Left ventricle myocardium superior (tissue), 1 donor: ENCODE measurements at places on chromosomes 16 and 17. TPM values are rescaled to one million over a fixed set of nuclear protein-coding genes. Genes with fewer than 3 reads are reported as not detected.

Gene OGFOD3
- 28.5 TPM for total RNA-seq

Gene MYH3
- total RNA-seq: 0.87 TPM

Gene CSF3
- not detected for total RNA-seq

Gene DNASE1
- 9.2 TPM for total RNA-seq

Gene PRDM7
- total RNA-seq: not detected

GRCh38 chr16:89051521-89052166 lies 42.0 kb upstream of the ACSF3 start:
- no peak for DNase-seq

GRCh38 chr16:86142801-86143236 lies 243.9 kb downstream of the IRF8 start:
- DNase-seq: no peak

DNA sequence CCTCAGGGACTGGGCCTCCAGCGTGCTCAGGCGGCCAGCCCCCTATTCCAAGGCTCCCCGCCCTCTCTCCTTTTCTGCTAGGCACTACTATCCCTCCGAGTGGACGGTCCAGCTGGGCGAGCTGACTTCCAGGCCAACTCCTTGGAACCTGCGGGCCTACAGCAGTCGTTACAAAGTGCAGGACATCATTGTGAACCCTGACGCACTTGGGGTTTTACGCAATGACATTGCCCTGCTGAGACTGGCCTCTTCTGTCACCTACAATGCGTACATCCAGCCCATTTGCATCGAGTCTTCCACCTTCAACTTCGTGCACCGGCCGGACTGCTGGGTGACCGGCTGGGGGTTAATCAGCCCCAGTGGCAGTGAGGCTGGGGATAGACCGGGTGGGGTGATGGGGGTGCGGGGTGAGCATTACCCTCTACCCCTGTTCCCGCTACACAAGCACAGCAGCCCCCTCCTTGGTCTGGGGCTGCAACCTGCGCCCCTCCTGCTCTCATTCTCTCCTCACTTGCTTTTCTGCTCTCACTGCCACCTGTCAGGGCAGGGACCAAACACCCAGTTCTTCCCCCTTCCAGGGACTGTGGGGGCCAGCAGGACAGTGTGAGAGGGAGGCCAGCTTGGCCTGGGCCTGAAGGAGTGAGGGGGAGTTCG lies 1.1 kb downstream of the PRSS41 start:
- no peak for DNase-seq

DNA sequence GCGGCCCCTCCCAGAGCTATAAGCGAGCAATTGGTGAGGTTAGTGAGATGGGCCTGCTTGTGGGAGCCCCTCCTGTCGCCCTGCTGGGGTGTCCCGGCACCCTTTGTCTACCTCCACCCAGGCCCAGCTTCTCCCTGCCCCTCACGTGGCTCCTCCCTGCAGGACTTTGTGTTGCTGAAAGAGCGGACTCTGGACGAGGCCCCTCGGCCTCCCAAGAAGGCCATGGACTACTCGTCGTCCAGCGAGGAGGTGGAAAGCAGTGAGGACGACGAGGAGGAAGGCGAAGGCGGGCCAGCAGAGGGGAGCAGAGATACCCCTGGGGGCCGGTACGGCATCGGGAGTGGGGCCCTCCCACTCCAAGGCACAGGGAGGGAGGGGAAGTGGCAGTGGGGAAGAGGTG lies 6.1 kb upstream of the C17orf107 start:
- DNase-seq: no peak

- no peak for DNase-seq
Observed at GRCh38 chr16:86665319-86665675, 86.9 kb downstream of the FOXL1 start.

DNA sequence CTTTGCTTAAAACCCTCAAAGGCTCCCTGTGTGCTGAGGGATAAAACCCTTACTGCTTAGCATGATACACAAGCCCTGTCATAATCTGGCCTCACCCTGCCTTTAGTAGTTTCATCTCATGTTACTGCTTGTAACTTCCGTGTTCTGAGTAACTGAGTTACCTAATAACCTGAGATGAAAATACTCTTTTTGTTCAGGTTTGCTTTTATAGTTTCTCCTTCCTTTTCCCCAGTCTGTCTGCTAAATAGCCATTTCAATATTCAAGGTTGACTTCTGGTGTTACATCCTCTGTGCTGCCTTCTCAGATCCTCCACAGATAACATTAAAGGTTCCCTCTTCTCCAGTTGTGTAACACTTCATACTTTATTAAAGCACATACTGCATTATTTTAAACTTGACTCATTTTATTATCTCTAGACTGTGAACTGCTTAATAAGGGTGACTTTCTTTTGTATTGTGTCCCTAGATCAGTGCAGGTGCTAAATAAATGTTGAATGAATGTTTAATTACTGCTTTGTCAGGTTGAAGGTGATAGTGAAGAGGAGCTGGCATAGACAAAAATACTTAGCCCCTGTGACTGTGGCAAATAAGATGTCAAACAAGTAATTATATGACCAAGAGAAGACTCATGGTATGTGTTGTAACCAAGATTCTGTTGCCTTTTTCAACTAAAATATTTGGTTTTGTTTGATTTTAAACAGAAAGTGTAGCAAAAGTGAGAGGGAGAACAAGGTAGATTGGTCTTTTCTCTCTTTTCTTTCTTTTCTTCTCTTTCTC lies 47.8 kb downstream of the NFAT5 start:
- DNase-seq: no peak

DNA sequence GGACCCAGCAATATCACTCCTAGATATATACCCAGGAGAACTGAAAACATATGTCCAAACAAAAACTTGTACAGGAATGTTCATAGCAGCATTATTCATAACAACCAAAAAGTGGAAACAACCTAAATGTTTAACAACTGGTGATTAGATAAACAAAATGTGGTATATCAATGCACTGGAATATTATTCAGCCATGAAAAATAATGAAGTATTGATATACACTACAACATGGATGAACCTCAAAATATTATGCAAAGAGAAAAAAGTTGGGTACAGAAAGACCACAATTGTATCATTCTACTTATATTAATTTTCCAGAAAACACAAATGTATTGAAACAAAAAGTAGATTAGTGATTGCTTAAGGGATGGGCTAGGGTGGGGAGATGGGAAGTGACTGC lies 498.6 kb downstream of the GRIN2A start:
- DNase-seq: no peak

DNA sequence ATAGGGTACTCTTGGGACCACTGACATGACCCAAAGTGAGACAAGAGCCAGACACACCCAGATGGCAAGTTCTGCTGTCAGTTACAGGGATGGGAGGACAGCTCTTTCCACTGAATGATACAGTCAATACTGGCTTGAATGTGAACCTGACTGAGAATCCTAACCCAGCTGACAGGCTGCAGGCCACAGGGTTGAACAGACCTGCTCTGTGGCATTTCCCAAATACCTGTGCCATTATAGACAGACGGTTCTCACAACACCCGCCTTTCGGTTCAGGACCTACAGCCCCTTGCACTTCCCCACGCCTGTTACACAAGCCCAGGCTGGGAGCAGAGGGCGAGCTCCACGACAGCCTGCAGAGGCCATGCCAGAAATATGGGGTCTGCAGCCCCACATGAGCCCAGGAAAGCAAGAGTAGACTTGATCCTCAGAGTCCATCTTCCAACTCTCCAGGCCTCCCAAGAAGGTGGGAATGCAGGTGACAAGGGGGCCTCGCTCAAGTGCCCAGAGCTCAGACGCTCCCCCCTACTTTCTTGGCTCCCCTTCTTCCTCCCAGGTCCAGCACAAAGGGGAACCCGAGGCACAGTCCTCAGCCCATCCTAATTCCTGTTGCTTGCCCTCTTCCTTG lies 314.3 kb downstream of the SOX9 start:
- DNase-seq: no peak

- no peak for DNase-seq
Observed at GRCh38 chr17:30524847-30525246, 47.6 kb downstream of the GOSR1 start.

GRCh38 chr17:77737442-77738265 lies 220.8 kb upstream of the TNRC6C start:
- DNase-seq: no peak

- peak; percentile 73 for DNase-seq
Observed at GRCh38 chr17:2398655-2399571, 1.9 kb downstream of the MNT start.

DNA sequence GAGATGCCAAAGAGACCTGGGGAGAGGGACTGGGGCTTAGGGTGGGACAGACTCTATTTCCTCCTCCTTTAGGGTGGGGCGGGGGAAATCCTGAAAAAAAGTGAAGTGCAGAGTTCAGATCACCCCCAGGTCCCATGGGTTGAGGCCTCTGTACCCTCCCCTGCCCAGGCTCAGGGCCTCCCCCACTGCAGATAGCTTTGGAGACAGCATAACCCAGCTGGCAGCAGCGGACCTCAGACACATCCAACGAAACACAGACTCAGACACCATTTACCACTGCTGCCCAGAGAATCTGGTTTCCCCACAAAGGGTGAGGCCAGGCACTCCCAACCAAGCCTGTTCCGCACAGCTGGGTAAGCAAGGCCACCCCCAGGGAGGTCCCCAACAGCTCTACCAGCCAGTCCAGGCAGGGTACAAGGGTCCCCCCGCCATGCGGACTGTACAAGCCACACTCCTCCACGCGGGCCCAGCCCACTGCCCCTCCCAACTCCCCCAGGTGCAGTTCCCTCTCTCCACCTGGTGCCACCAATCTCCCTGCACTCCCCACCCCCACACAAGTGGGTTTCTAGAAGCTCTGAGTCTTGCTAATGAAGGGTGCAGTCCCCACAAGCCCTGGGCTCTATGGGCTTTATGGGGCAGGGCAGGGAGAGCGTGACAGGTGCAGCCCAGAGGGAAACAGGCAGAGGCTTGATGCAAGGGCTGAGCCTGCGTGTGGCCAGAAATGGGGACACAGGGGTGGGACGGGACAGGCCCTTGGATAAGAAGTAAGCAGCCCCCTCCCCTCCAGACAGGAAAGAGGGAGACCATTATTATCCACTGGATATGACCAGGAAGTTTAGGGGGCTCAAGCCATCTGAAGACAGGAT lies 8.9 kb downstream of the RHBDF2 start:
- DNase-seq: no peak

- no peak for DNase-seq
Observed at GRCh38 chr16:13014476-13014875, 113.1 kb downstream of the SHISA9 start.

- peak; percentile 71 for DNase-seq
Observed at GRCh38 chr17:31582151-31582907, 190.9 kb downstream of the RAB11FIP4 start.

DNA sequence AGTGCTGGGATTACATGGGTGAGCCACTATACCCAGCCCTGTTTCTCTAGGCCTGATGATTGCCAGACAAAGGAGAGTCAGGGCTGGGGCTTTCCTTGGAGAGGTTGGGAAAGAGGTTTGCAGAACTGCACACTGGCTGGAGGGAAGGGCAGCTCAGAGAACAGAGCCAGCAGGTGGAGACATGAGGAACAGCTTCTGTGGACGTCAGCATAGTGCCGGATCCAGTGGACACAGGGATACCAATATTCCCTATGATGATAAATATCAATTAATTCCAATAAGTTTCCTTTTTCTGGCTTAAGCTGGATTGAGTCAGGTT lies 43.2 kb upstream of the SCNN1B start:
- DNase-seq: no peak

GRCh38 chr16:65070831-65071432 lies 50.9 kb downstream of the CDH11 start:
- peak; percentile 55 for DNase-seq
